ENCODE measurements at places on chromosomes 6 and 20.
A peak's percentile ranks its signal among the peaks of the same experiment; 100 is the strongest.

DNA sequence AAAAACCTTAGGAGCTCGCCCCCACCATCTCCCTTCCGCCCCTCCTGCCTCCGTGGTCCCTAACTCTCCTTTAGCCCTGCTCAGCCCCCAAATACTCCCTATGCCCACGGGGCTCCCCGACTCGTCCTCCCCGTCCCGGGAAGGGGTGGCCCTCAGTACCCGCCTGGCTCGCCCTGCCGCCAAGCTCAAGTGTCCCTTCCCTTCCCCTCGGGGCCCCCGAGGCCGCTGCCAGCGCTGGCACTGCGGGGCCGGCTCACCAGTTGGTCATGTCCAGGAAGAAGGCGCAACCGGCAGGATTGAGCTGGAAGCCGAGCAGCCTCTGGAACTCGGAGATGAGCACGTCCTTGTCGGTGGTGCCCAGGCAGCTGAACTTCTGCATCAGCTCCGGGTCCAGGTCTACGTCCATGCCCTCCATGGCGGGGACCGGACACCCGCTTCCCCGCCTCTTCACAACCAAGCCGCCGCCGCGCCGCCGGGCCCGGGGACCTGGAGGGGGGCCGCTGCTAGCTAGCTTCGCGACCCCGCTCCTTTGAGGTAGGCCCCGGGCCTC lies 303 bp downstream of the ILRUN start:
- no peak for DNase-seq

DNA sequence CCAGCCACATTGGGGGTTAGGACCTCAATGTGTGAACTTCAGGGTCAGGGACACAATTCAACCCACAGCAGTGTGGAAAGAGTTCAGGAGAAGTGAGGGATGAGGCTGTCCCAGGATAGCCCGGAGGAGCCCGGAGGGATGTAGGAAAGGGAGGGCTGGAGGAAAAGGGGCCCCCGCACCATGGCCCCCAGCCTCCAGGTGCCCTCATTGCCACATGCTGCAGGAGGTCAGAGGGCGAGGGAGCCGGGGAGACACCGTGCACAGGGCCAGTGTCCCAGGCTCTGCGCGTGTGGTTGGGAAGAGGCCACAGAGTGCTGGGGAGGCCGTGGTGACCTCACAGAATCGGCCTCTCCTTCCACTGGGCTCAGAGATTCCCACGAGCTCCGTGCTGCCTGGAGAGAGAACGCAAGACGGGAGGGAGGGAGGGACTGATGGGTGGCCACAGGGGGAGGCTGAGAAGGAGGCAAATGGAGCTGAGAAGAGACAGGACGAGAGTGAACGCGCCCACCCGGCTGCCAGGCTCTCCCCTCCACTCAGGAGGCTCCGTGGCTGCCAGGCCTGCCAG lies 215.1 kb downstream of the DLL1 start:
- peak; percentile 28 for DNase-seq

- no peak for DNase-seq
Measured at GRCh38 chr6:130457605-130458004, 91.8 kb downstream of the TMEM200A start.

DNA sequence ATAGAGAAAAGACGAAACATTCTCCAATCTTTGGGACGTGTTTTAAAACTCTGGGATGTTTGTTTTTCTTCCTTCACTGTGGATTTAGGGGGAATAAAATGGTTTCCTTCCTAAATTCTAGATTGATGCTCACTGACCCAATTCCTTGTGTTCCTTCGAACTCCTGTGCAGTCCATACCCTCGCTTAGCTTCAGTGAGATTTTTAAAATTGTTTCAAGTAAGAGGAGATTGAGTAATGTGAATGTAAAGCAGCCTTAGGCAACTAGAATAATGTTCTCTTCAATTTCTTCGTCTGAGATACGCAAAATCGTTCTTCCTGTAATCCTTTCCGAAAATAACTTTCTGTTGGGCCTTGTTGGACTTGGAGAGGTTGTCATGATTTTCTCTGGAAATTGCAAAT lies 2.6 kb upstream of the VGLL2 start:
- DNase-seq, result no peak

- no peak for DNase-seq
Measured at GRCh38 chr20:11124849-11125505, 451.2 kb upstream of the JAG1 start.

DNA sequence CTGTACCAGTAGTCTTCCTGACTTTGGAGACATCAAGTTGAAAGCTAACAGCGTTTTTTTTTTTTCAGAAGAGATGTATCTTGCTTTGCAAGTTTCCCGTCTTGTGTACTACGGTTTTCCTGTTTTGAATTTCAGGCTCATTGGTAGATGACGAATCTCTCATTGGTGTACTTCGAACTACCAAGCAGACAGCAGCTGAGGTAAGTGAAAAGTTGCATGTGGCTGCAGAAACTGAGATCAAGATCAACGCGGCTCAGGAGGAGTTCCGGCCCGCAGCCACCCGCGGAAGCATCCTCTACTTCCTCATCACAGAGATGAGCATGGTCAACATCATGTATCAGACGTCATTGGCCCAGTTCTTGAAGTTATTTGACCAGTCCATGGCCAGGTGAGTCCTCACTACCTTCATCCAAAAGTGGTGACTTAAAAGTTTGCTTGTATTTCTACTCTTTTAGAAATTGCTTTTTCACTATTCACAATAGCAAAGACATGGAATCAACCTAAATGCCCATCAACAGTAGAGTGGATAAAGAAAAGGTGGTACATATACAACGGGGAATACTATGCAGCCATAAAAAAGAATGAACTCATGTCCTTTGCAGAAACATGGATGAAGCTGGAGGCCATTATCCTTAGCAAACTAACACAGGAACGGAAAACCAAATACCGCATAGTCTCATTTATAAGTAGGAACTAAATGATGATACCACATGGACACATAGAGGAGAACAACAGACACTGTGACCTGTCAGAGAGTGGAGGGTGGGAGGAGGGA lies 110.6 kb upstream of the GLP1R start:
- no peak for DNase-seq

DNA sequence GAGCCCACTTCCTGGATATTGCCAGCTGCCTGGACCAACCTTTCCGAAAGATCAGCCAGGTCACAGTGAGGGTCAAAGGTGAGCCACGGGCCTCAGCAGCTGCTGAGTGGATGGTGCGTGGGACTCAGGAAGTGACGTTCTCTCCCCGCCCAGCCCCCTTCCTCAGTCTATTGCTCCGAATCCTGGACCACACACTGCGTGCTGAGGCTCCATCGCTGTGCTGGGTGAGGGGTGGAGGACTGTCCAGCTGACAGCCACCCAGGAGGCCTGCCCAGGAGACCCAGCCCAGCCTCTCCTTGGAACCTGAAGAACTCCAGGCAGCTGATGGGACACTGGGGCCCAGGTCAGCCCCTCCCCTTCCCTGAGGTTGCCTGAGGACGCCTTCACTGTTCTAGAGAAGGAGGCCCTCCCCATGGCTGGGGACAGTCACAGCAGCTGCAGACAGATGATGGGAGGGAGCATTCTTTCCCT lies 94.4 kb upstream of the CD93 start:
- no peak for DNase-seq

DNA sequence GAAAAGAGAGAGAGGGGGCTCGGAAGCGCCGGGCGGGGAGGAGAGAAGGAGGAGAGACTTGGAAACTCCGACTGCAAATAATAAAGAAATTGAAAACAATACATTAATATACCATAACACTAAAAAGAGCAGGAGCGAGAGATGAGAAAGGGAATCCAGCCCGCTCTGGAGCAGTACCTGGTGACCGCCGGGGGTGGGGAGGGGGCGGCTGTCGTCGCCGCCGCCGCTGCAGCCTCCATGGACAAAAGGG lies 338 bp downstream of the E2F3 start:
- no peak for DNase-seq

GRCh38 chr6:100088009-100088408 lies 94.0 kb upstream of the MCHR2 start:
- no peak for DNase-seq

DNA sequence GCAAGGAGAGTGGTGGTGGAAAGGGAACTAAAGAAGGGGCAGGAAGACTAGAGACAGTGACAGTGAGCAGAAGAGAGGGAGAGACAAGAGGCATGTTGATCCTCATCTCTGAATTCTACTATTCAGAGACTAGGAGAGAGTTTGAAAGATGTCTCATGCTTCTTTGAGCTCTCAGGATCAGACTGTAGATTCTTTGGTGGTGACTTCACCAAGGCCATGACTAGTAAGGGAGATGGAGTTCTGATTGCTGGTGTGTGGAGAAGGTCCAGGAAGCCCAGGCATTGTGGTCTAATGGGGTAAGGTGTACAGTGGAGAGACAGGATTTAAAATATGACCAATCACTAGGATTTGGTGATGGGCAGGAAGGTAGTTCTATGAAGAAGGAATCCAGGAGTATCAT lies 713 bp downstream of the WFDC9 start:
- no peak for DNase-seq

DNA sequence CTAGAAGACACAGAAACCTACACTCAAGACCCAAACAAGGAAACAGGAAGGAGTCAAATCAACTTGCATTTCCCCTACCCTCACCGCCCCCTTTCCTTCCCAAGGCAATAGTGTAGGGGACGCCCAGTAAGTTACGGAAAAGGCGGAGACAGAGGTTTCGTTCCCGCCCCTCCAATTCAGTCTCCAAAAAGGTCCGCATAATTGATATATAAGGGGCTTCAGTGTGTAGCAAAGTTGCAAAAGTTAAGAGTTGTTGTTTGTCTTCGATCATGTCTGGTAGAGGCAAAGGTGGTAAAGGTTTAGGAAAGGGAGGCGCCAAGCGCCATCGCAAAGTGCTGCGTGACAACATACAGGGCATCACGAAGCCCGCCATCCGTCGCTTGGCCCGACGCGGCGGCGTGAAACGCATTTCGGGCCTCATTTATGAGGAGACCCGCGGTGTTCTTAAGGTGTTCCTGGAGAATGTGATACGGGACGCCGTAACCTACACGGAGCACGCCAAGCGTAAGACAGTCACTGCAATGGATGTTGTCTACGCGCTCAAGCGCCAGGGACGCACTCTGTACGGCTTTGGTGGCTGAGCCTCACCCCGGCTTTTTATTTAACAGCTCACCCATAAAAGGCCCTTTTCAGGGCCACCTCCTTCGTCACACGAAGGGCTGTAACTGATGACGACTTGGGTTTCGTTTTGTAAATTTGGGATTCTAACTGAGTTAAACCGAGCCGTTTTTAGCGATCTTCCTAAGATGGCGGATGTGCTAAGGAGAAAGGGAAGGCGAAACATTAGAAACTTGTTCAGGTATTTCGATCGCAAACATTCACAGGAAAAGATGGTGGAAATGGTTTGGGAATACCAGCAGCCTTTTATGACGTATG lies 124.6 kb upstream of the BTN3A2 start:
- DNase-seq, result no peak

DNA sequence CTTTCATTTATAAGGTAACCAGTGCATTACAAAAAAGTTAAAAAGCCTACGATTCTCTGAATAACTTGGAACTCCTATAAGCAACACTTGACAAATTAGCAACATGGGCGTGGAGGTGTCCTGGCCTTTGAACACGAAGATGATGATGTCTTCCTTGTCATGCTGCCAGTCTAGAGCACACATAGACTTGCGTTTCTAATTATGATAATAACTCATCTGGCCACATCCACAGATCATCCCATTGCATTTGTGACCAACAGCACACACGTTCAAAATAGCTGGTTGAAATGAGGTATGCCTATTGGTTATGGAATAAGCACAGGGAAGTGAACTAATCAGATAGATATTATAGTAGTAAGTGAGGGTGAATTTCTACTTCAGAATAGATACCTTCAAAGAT lies 608.9 kb downstream of the PRKN start:
- no peak for DNase-seq

DNA sequence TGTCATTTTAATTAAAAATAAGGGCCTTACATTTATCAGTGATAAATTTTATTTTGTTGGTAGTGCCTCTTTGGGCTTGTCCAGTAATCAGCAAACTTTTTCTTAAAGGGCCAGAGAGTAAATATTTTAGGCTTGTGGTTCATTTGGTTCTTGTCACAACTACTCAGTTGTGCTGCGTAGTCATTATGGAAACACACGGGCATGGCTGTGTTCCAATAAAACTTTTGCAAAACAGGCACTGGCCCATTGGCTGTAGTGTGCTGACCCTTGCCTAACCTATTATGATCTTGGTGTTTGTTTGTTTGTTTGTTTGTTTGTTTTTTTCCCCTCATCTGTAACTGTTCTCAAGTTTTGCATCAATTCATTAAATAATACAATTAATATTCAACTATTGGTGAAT lies 19.4 kb downstream of the TBPL1 start:
- no peak for DNase-seq

DNA sequence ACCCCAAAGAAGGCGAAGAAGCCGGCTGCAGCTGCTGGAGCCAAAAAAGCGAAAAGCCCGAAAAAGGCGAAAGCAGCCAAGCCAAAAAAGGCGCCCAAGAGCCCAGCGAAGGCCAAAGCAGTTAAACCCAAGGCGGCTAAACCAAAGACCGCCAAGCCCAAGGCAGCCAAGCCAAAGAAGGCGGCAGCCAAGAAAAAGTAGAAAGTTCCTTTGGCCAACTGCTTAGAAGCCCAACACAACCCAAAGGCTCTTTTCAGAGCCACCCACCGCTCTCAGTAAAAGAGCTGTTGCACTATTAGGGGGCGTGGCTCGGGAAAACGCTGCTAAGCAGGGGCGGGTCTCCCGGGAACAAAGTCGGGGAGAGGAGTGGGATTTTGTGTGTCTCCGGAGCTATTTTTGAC lies 69.6 kb downstream of the HFE start:
- peak; percentile 62 for DNase-seq

GRCh38 chr20:14830899-14831298 lies 493.5 kb upstream of the FLRT3 start:
- no peak for DNase-seq

GRCh38 chr6:50927800-50928199 lies 109.1 kb downstream of the TFAP2B start:
- DNase-seq, result no peak

GRCh38 chr20:19071446-19071725 lies 141.1 kb upstream of the SLC24A3 start:
- DNase-seq, result no peak
